Ascending aorta (tissue), 2 donors: ENCODE measurements at places on chromosomes 7 and 10. TPM values are rescaled to one million over a fixed set of nuclear protein-coding genes. Genes with fewer than 3 reads are reported as not detected.

DNA sequence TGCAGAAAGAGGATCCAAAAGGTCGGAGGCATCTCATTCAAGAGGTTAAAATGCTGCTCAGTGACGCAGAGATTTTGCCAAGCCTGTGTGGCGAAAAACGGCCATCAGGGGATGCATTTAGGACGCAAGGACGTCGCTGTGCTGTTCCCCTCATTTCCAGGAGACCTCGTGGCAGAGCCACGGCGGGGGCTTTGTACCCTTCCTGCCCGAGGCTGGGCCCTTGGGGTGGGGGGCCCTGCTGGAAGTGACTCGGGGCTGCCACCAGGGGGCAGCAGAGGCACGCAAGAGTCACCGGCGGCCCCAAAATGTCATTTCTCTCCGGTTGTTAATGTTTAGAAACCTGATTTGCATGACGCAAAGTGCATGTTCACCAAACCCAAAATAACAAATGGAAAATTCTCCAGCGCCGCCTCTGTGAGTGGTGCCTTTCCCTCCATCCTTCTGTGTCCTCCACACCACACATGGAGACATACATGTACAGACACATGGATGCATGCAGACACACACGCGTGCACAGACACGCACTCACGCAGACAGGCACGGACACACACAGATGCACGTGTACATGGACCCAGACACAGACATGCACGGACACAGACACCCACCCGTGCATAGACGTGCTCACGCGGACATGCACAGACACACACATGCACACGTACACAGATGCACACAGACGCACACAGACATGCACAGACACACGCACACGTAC is 51.0 kb upstream of the NKX6-2 start:
- H3K4me1 ChIP-seq = no peaks in the 10 kb centered on the region
- DNase-seq = peak; percentile 54
- no peak overlapping the region for H3K27ac ChIP-seq
- H3K4me3 ChIP-seq = no peak overlapping the region

DNA sequence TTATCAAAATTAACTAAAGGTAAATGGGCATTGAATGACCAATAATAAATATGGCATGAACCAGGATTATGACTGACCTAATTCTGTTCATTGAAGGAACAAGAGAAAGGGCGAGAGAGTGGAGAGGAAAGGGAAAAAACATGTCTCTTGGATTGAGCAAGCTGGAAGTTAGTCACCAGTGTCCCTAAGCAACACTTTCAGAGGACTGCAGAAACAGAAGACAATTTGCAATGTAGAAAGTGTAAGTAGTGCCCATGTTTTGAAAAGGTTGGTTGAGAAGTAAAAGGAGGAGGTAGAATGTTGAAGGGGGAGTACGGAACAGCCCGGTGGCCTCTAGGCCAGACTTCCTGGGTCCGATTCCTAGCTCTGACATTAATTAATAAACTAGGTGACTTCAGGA is 94.6 kb downstream of the FAS start:
- no peaks in the 10 kb centered on the region for H3K36me3 ChIP-seq
- no peak overlapping the region for H3K4me3 ChIP-seq
- H3K4me1 ChIP-seq = no peaks in the 10 kb centered on the region
- no peak for DNase-seq
- H3K27ac ChIP-seq = no peak overlapping the region
- no peaks in the 10 kb centered on the region for H3K27me3 ChIP-seq

GRCh38 chr10:91672021-91672608 is 39.2 kb upstream of the PPP1R3C start:
- no peaks in the 10 kb centered on the region for H3K36me3 ChIP-seq
- no peak overlapping the region for H3K4me3 ChIP-seq
- no peaks in the 10 kb centered on the region for H3K27me3 ChIP-seq
- no peaks in the 10 kb centered on the region for H3K4me1 ChIP-seq

GRCh38 chr7:90396420-90396819 is 6.8 kb upstream of the CLDN12 start:
- H3K36me3 ChIP-seq = no peaks in the 10 kb centered on the region
- H3K27me3 ChIP-seq = no peaks in the 10 kb centered on the region
- no peak overlapping the region for H3K27ac ChIP-seq
- H3K4me3 ChIP-seq = no peak overlapping the region

- no peaks in the 10 kb centered on the region for H3K4me1 ChIP-seq
- no peaks in the 10 kb centered on the region for H3K36me3 ChIP-seq
- no peak overlapping the region for H3K27ac ChIP-seq
- peaks cover 7% of the 10 kb centered on the region for H3K27me3 ChIP-seq
- DNase-seq = no peak
- no peak overlapping the region for H3K4me3 ChIP-seq
These were observed 196.3 kb downstream of the LSM5 start for GRCh38 chr7:32293833-32294232.

DNA sequence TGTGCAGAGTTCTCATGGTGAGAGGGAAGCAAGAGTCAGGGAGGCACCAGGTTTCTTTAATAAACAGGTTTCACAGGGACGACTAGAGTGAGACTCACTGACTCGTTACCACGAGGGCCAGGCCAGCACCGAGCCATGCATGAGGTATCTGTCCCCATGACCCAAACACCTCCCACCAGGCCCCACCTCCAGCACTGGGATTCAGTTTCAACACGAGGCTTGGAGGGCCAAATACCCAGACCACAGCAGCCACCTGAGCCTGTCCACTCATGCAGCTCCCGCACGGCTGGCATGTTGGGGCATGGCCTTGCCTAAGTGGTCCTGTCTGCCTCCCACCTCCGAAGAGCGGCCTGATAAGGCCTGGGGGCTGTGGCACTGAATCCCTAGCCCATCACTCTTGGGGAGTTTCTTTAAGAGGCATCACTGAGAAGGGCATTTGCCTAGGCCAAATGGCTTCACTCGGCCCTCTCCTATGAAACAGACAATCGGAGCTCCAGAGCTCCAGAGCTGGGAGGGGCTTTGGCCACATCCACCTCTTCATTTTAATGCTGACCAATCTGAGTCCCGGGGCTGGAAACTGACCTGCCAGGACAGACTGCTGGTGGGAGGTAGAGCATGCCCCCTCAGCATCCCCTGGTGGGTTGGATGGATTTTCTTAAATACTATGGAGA is 157.8 kb downstream of the DNAJB6 start:
- no peaks in the 10 kb centered on the region for H3K27me3 ChIP-seq
- no peak overlapping the region for H3K27ac ChIP-seq
- H3K36me3 ChIP-seq = no peaks in the 10 kb centered on the region
- no peaks in the 10 kb centered on the region for H3K4me1 ChIP-seq

The SPDYE9 gene
- not detected for total RNA-seq
